ENCODE measurements at places on chromosomes 2 and 18.

DNA sequence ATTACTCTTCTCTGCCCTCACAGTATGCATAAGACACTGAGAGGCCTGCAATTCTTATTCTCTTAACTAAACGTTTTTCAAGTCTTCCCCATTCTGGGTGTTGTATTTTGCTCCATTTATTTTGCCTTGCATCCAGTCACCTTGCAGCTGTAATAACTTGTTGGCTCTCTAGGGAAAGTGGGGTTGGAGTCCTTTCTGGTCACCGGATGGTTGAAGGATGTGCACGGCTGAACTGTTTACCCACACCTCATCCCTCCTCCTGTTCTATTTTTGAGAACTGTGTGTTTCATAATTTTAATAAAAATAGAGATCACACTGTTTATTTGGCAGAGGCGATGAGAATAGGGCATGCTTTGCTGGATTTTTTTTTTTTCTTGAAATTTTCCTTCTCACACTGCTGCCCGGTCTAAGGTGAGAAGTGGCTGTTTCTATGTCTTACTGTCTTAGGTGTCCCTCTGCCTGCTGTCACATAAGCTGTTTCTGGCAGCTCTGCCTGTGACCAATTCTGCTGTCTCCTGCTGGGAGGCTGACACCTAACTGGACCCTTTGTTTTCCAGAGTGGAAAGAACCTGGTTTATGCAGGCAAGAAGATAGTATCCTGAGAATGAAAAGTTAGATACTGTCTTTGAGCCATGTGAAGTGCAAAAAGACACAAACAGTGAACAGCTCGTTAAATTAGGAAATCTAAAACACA is 342.6 kb downstream of the DPP10 start:
- no peak for DNase-seq
- no peaks in the 10 kb centered on the region for H3K4me1 ChIP-seq
- H3K36me3 ChIP-seq = no peaks in the 10 kb centered on the region
- no peak overlapping the region for H3K27ac ChIP-seq

- peaks cover 5% of the 10 kb centered on the region for H3K36me3 ChIP-seq
- no peaks in the 10 kb centered on the region for H3K27me3 ChIP-seq
- H3K4me3 ChIP-seq = no peak overlapping the region
- H3K27ac ChIP-seq = no peak overlapping the region
Observed at GRCh38 chr2:205715831-205716525, 33.7 kb downstream of the NRP2 start.

DNA sequence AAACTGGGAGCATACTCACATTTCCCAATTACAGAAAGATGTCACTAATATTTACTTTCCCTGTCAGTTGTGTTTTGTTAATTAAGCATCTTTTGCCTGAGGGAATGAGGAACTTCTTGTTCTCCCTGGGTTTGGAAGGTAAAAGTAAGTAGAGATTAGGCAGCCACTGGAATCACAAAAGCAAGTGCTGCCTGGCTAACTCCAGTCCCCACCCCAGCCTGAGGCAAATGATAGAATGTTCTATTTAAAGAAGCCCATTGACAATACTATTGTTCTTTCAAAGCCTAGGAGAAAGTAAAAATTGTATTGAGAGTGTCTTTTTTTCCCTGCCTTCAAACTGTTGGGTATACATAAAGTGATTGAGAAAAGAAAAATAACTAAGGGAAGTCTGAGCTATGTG is 93.8 kb downstream of the MBD2 start:
- H3K4me1 ChIP-seq = no peaks in the 10 kb centered on the region
- DNase-seq = no peak
- no peaks in the 10 kb centered on the region for H3K27me3 ChIP-seq

- no peaks in the 10 kb centered on the region for H3K36me3 ChIP-seq
- no peak overlapping the region for H3K4me3 ChIP-seq
- no peak for DNase-seq
- no peak overlapping the region for H3K27ac ChIP-seq
- H3K4me1 ChIP-seq = no peaks in the 10 kb centered on the region
Observed at GRCh38 chr2:227870710-227871374, 589 bp upstream of the DAW1 start.

DNA sequence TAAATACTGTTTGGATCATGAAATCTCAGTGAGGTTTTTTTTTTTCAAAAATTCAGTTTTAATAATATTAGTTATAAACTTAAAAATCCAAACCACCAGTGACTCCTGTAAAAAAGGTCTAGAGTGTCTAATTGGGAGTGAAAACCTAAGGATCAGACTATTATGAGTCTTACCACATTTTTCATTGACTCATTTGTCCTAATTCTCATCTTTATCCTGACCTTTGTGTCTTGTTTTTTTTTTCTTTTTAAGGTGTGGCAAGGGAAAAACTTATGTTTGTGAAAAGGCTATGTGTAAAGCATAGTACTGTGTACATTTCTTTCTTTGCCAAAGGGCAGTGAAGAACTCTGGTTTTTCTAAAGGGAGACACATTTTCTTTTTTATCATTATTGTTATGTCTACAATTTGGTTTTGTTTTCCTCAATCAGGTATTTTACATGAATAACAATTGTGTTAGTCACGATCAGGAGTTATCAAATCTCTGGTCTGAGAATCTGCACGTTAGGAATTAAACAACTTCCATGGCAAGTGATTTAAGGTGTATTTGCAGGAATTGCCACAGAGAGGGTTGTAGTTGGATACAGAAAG is 52.6 kb downstream of the RHBDD1 start:
- H3K27ac ChIP-seq = no peak overlapping the region
- H3K36me3 ChIP-seq = no peaks in the 10 kb centered on the region
- no peak overlapping the region for H3K4me3 ChIP-seq

- H3K4me1 ChIP-seq = peaks cover 11% of the 10 kb centered on the region
- H3K36me3 ChIP-seq = no peaks in the 10 kb centered on the region
- H3K4me3 ChIP-seq = peak overlapping the region; percentile 39
- H3K27me3 ChIP-seq = no peaks in the 10 kb centered on the region
Observed at GRCh38 chr18:23114911-23115310, 20.4 kb upstream of the CABLES1 start.

GRCh38 chr2:11309706-11310105 is 34.7 kb downstream of the ROCK2 start:
- H3K27ac ChIP-seq = no peak overlapping the region
- H3K4me1 ChIP-seq = no peaks in the 10 kb centered on the region
- H3K36me3 ChIP-seq = no peaks in the 10 kb centered on the region

DNA sequence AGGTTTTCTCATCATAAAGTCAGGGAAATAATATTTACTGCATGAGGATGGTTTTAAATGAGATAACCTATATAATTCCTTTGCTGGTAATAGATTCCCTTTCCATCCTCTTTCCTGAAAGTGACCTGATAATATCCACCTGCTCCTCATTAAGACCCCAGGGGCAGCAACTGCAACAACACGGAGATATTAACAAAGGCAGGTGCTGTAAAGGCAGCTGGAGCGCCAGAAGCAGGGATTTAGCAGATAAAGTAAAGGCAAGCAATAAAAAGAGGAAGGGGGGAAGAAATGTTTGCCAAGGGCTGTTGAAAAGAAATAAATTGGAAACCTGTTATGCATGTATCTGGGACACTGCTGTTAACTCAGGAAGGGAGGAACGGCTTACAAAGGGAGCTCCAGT is 472.6 kb upstream of the KLHL29 start:
- peaks cover 14% of the 10 kb centered on the region for H3K4me1 ChIP-seq
- peak overlapping the region; percentile 12 for H3K27ac ChIP-seq
- DNase-seq = peak; percentile 79
- H3K36me3 ChIP-seq = no peaks in the 10 kb centered on the region
- H3K4me3 ChIP-seq = no peak overlapping the region

DNA sequence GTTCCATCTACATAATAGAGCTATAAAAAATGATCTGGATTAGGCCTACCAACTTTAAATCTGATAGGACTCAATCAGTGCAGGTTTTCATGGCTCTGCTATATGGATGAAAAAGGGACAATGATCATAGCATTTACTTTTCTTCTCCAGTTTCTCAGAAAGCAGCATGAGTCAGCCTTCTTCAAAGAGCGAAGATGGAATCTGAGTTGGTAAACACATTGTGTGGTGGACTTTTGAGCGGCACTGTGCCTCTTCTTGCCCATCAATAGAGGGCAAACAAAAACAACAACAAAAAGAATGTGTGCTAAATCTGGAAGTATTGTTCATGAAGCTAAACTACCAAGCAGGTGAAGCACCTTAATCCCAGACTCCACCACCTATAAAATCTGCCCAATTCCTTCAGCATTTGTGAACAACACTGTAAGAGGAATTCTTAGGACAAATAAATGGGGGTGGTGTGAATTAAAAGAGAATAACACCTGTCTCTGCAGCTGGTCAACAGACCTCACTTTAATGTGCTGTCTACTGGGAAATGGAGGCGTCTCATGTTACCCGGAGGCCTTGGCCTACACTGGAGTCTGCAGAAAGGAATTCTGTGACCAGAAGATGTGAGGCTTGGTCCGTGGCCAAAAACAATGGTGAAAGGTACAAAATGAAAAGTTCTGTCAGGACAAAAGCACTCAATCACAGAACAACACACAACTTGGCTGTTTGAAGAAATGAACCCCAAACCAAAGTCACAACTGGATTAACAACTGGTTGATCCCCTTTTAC is 609.0 kb downstream of the IRS1 start:
- DNase-seq = peak; percentile 95
- H3K4me1 ChIP-seq = peaks cover 51% of the 10 kb centered on the region
- H3K27ac ChIP-seq = peak overlapping the region; percentile 64
- H3K4me3 ChIP-seq = peak overlapping the region; percentile 14
- H3K36me3 ChIP-seq = no peaks in the 10 kb centered on the region

DNA sequence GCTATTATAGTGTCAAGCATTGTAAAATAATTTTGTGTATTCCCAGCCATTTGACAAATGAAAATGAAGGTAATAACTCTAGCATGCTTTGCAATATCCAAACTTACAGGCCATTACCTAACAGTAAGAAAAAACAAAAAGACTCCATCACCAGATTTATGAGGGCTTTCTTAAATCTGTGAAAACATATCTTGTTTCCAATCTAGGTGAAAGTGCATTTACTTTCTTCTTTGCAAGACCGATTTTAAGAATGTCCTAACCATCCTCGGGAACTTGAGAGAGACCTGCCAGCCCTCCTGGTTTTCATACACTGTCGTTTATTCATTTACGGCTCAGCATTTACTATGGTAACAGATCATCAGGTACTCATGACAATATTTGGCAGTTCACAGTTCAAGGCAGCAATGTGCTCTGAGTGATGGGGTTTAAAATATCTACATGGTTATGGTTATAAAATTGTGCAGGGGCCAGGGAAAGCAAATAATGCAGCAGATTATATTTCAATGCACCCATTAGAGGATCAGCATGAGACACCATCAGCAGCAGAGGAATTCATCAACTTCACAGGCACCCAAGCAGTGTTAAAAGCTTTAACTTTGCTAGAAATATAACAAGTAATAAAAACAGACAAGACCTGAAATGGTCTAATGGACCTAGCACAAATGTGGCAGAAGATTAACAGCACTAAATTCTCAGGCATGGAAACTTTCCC is 34.4 kb upstream of the PARD3B start:
- peak; percentile 15 for DNase-seq
- peaks cover 9% of the 10 kb centered on the region for H3K4me1 ChIP-seq
- no peak overlapping the region for H3K27ac ChIP-seq
- H3K4me3 ChIP-seq = no peak overlapping the region
- H3K36me3 ChIP-seq = no peaks in the 10 kb centered on the region
- H3K27me3 ChIP-seq = no peaks in the 10 kb centered on the region

DNA sequence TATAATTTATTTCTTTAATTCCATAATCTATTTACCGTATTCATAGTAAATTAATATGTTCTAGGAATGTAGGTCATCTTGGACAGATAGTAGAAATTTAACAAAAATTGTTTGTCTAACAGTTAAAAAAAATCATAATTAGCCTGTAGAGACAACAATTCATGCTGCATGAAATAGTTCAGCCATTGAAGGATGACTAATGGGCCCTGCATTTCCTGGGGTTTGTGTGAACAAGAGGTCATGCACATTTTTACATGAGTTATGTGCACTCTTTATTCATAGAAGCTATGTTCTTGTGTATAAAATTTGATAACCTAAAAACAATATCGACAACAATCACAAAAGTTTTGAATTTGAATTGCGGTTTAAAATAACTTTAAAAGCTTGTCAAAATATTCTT is 1663.6 kb downstream of the SUCLG1 start:
- H3K27me3 ChIP-seq = no peaks in the 10 kb centered on the region
- DNase-seq = peak; percentile 69
- H3K36me3 ChIP-seq = no peaks in the 10 kb centered on the region

GRCh38 chr2:66066032-66066431 is 368.9 kb upstream of the MEIS1 start:
- H3K27ac ChIP-seq = no peak overlapping the region
- H3K4me1 ChIP-seq = no peaks in the 10 kb centered on the region
- DNase-seq = no peak
- H3K36me3 ChIP-seq = no peaks in the 10 kb centered on the region

DNA sequence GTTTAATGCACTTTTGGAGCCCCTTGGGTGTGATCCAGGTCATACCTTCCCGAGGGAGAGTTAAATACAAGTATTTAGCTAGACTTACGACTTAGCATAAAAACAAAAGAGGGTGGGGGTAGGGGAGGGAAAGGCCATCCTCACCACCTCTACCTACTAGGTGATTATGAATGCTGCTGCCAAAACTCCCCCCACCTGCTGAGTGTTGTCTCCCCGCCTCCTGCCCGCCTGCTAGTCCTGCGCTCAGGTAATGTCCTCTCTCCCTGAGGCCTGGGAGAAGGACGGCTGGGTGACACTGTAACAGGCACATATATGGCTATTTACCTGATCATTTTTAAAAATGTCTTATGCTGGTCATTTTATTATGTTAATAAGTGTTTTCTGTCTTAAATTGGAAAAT is 3.0 kb upstream of the NCKAP5 start:
- H3K36me3 ChIP-seq = no peaks in the 10 kb centered on the region
- H3K4me1 ChIP-seq = no peaks in the 10 kb centered on the region
- H3K4me3 ChIP-seq = no peak overlapping the region
- no peak overlapping the region for H3K27ac ChIP-seq
- H3K27me3 ChIP-seq = peaks cover 4% of the 10 kb centered on the region
- no peak for DNase-seq

GRCh38 chr2:108825736-108826135 is 39.2 kb downstream of the CCDC138 start:
- H3K4me3 ChIP-seq = no peak overlapping the region
- H3K4me1 ChIP-seq = no peaks in the 10 kb centered on the region
- H3K36me3 ChIP-seq = peaks cover 39% of the 10 kb centered on the region
- no peaks in the 10 kb centered on the region for H3K27me3 ChIP-seq
- DNase-seq = no peak

Data from SJCRH30 (cell line).